Left lung (tissue), 14 donors: ENCODE measurements at places on chromosomes 3 and 15. TPM values are rescaled to one million over a fixed set of nuclear protein-coding genes. Genes with fewer than 3 reads are reported as not detected.
A peak's percentile ranks its signal among the peaks of the same experiment; 100 is the strongest.

Gene SLC9C1
- 1.1 TPM for polyA plus RNA-seq

- no peak for DNase-seq
Measured at GRCh38 chr3:32323604-32324003, 68.0 kb upstream of the CMTM7 start.

DNA sequence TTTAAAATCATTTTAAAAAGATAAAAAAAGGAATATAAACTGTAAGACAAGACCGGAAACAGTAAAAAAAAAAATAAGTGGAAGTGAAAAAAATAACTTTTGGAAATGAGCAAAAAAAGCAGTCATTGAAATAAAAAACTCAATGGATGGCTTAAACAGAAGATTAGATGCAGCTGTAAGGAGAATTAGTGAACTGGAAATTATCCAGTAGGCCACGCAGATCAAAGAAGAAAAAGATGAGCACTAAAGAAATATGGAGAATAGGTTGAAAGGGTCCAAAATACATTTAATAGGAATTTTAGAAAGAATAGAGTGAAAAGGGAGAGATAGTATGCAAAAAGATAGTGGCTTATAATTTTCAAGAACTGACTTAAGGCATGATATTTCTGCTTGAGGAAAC is 47.0 kb downstream of the STARD5 start:
- no peak for DNase-seq

- no peak for DNase-seq
Measured at GRCh38 chr15:81449836-81450474, 75.9 kb upstream of the TMC3 start.

GRCh38 chr15:69012761-69013364 is 1.6 kb upstream of the NOX5 start:
- DNase-seq: no peak

DNA sequence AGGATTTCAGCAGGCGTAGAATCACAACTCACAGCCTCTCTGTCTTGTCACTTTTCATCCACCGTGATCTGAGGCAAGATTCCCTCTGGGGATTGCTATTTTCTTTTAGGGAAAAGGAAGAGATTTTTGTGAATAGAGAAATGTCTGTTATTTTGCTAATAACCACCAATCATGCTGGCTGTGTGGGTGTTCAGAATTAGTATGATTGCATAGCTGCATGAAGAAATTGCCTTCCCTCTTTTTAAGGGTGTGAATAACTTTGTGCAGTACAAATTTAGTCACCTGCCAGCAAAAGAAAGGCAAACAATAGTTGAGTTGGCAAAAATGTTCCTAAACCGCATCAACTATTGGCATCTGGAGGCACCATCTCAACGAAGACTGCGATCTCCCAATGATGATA is 60.8 kb downstream of the KAT2B start:
- DNase-seq: no peak

GRCh38 chr15:90883526-90883975 is 753 bp upstream of the FES start:
- DNase-seq: no peak

Gene SPINK8
- not detected for polyA plus RNA-seq

DNA sequence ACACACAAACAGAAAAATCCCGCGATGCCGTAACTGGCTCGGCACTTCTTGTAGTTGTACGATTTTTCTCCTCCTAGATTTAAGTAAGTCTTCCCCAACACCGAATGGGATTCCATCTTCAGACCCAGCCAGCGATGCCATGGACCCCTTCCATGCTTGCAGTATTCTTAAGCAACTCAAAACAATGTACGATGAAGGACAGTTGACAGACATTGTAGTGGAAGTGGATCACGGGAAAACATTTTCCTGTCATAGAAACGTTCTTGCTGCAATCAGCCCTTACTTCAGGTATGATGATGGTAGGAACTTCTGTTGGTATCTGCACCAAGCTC is 763 bp downstream of the KBTBD8 start:
- DNase-seq: no peak

DNA sequence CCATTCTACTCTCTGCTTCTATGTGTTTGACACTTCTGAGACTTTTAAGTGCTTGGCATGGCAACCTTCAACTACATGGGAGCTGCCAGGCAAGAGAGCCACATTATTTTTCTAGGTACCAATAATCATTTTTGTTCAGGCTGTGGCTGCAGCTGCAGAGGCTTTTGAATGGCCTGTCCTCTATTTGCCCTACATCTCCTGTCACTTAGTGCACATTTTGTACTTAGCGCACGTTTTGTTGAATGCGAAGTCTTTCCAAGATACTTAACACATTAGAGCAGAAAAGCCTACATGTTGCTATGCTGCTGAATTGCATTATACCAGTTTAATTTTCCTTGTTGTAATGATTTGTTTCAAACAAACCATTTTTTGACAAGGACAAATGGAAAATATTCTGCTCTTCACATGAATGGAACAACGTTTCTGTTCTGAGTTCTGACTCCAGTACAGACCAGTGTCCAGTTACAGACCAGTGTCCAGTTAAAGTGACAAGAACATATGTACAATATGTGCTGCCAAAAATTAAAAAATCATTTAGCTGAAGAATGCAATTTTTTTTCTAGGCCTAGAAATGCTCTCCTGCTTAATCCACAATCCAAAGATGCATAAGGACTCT is 113.9 kb downstream of the ABI3BP start:
- DNase-seq: no peak

- DNase-seq: no peak
Measured at GRCh38 chr3:113507501-113508067, 7.4 kb downstream of the SPICE1 start.

Gene CPLX3
- not detected for polyA plus RNA-seq

Gene APOD
- polyA plus RNA-seq: 3.5 TPM

GRCh38 chr3:69248436-69248835 is 126.0 kb upstream of the LMOD3 start:
- no peak for DNase-seq

GRCh38 chr15:73770050-73770449 is 16.9 kb upstream of the INSYN1 start:
- no peak for DNase-seq

DNA sequence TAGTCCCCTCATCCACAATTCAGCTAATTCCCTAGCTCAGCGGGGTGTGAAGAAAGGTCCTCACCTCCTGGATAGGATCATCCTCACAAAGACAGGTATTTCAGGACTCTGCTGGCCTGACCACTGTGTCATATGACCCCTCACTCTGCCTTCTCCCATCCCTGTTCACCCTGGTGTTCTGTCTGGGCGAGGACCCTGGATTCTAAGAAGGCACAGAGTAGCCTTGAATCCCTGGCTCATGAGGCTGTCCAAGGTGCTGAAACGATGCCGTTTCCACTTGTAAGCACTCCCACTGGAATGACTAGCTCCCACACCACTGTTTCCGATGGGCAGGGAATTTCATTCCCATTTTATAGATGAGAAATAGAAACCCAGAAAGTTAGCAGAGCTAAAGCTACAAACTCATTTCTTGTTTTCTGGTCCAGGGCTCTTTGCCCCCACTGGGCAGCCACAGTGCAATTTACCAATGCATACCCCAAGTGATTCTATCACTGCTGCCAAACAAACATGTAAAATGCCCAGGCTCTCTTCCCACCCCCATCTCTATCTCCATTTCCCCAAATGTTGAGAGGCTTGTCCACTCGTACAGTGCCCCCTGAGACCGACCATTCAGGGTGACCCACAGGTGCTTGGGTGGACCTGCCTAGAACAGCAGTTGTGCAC is 83.2 kb downstream of the RAB11A start:
- no peak for DNase-seq

DNA sequence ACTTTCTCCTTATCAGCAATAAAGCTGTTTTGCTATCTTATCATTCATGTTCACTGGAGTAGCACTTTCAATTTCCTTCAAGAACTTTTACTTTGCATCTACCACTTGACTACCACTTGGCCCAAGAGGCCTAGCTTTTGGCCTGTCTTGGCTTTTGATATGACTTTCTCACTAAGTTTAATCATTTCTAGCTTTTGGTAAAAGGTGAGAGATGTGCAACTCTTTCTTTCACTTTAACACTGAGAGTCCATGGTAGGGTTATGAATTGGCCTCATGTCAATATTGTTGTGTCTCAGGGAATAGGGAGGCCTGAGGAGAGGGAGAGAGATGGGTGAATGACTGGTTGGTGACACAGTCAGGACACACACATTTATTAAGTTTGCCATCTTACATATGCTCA is 31.0 kb upstream of the FAM3D start:
- peak; percentile 19 for DNase-seq

DNA sequence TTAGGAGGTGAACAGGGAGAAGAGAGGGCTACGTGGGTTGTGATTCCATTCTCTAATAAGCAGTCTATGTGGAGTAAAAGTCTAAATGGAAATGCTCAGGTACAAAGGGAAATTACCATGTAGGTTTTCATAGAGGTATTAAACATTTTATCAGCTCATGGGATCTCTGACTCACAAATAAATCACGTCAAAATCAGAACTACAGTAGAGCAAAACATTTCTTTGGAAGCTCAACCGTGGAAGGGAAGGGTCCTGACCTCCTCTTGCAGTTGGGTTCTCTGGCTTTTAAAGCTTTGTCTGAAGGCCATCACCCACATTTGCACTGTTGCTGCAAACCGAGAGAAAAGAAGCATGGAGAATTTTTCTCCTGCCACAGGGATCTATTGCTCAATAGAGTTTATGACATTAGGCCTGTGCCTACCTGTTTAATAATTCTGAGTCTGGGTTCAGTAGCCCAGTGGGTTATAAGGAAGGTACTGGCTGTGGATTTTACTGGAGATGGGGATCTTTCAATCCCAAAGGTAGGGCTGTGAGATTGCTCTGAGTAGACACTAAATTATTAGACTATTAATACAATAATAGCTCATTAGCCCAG is 24.2 kb upstream of the PGPEP1L start:
- DNase-seq: no peak

DNA sequence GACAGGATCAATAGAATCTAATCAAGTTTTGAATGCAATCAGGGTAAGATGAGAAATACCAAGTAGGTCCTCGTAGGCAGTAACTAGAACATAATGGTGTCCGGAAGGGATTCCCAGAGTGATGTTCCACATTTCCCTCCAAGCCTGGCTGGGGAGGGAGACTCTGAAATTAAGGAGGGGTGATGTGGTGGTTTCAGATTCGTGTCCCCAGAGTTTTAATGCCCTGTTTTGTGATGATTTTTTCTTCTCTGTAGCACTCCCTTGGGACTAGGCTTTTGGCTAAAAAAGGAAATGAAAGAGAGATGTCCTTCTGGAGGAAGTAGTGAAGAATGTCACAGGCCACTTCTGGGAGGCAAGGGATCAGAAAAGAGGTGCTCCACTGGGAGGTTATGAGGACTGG is 108.3 kb upstream of the CACNA2D3 start:
- no peak for DNase-seq

- no peak for DNase-seq
Measured at GRCh38 chr15:24848050-24848449, 106.7 kb upstream of the SNRPN start.

Gene CFAP20DC
- polyA plus RNA-seq: 5.1 TPM

Gene GREM1
- 0.11 TPM for polyA plus RNA-seq

GRCh38 chr15:22265056-22265945 is 185.0 kb downstream of the OR4M2 start:
- no peak for DNase-seq

Gene ADAMTS9
- polyA plus RNA-seq: 78.0 TPM

DNA sequence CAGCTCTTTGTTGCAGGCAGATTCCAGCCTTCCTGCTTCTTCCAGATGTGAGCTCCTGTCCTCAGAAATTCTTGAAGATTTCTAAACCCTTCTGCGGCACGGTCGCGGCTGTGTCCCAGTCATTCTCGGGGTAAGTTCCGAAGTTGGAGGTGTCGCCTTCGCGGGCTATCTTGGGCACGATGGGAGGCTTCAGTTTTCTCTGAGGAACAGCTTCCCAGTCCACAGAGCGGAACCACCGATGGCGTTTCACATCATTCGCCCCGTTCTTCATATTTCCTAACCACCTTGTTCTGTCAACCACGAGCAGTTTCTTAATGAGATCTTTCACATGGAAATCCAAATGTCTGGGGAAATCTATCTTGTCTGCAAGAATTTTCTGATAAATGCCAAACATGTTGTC is 24.7 kb upstream of the CERS3 start:
- peak; percentile 79 for DNase-seq

GRCh38 chr3:1019157-1019556 is 73.7 kb upstream of the CNTN6 start:
- no peak for DNase-seq

Gene HGD
- 0.66 TPM for polyA plus RNA-seq

- no peak for DNase-seq
Measured at GRCh38 chr3:148106062-148106461, 591.6 kb upstream of the AGTR1 start.

Gene FANCD2
- polyA plus RNA-seq: 15.8 TPM

DNA sequence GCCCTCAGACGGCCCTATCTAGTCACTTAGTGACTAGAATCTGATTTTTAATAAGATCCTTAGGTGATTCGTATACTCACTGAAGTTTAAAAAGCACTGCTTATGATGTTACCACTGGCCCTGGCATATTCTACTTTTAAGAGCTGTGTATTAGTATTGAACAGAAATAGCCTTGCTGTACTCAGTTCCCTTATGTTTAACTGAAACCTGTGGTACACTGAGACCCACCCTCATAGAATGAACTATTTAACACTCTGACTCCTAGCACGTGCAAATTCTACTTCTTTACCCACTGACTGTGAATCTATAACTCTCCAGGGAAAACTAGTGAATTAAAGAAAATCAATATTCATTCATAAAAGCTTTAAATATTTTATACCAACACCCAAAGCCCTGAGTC is 108.9 kb downstream of the CCNL1 start:
- no peak for DNase-seq

DNA sequence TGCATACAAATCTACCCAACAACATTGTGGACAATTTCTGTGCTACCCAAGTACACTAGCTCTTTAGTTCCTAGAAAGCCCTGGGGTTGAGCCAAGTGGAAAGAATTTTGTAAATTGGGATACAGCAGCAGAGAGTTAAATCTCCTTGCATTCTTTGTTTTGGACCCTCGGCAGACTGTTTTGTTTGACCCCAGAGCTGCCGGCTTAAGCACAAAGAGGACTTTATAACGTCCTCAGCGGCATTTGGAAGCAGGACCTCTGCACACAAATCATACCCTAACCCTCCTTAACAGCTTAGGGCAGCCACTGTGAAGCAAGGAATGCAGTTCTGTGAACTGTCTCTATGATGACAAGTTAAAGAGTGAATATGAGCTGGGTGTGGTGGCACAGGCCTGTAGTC is 415.3 kb downstream of the CNTN4 start:
- DNase-seq: no peak

Gene IGF2BP2
- polyA plus RNA-seq: 68.6 TPM

Gene SNTN
- 1.7 TPM for polyA plus RNA-seq

GRCh38 chr3:126417981-126418530 is 23.3 kb downstream of the CFAP100 start:
- DNase-seq: no peak

GRCh38 chr15:90037961-90038631 is 37.0 kb downstream of the ZNF710 start:
- DNase-seq: no peak

DNA sequence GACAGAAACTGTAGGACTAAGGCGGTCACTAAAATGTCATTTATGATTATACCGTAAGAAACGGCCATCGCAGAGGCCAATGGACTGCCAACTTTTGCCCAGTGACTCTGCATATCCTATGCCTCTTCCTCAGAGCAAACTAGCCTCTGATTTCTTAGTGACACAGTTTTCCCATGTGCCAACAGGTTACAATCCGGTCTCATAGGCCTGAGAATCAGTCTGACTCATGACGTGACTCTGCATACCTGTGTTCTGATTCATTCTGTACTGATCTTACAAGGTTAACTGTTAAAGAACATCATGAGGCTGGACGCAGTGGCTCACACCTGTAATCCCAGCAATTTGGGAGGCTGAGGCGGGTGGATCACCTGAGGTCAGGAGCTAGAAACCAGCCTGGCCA is 17.8 kb downstream of the RUBCN start:
- DNase-seq: no peak

Gene AADACL2
- not detected for polyA plus RNA-seq

Gene C3orf20
- 0.10 TPM for polyA plus RNA-seq

- no peak for DNase-seq
Measured at GRCh38 chr3:45367453-45367871, 20.9 kb upstream of the LARS2 start.
